ENCODE measurements at places on chromosomes 2 and 18. TPM values are rescaled to one million over a fixed set of nuclear protein-coding genes. Genes with fewer than 3 reads are reported as not detected.

Gene COLEC11
- 1.2 TPM for total RNA-seq

Gene HTR2B
- 0.23 TPM for total RNA-seq

Gene LRRTM1
- 18.7 TPM for total RNA-seq

Gene CXCR2
- 0.23 TPM for total RNA-seq

Data from diencephalon (tissue), 1 donor.